ENCODE measurements at places on chromosomes 4 and X.

DNA sequence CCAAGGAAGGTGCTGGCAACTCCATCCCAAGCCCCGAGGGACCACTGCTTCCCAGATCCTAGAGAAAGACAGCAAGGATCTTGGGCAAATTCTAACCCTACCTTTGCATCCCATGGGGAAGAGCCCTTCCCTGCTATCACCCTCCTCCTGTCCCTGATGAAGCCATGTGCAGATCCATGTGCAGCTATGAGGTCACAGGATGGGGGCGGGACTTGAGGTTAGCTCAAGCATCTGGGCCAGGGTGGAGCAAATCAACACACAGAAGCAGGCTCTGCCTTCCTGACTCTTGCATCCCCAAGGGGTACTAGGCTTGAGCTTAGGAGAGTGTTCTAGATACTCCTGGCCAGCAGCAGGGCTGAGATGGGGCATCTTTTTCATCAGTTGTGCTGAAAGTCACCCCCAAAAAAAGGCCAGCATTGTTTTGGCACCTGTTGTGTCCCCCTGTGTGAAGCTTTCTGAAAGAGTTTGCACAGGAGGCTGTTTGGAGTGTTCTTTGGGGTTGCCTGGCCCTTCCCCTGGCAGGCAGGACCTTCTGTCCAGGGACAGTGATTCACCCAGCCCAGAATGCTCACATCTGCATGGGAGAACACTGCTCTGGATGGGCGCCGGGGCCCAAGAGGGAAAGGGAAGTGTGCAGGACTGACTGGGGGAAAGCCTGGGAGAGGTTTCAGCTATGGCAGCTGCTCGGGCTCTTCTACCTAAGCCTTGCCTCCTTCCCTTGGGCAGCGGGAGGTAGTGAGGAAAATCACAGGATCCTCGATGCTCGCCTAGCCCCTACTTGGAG is 50.8 kb downstream of the PRPS1 start:
- DNase-seq = peak; percentile 68

DNA sequence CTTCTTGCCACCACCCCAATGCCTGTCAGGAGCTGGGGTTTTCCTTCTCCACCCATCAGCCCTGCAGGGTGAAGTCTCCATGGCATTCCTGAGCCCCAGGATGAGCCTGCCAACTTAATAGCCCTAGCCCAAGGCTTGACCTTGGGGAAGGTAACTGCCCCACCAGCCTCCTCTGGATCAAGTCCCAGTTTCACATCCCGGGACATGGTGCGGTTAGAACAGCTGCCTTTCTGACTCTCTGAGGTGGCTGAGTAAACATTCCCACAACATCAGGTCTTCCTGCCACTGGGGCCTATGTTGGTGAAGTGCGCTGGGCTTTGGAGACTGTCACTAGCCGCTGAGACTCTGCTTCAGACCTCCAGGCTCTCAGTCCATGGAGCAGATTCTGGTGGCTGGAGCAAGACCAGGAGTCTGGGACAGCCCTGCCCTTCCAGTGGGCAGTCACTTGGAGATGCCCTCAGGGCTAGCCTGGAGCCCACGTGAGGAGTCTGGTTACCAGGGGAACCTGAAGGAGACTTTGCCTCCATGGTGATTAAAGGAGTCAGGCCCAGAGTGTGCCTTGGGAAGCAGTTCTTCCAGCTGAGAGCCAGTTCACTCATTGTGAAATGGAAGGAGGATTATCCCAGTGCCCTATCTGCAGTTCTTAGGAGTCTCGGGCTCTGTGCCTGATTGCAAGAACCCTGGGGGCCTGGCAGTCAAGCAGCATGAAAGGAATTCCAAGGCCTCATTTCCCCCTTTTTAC is 56.8 kb downstream of the SMIM20 start:
- peak; percentile 40 for DNase-seq

- no peak for DNase-seq
These were observed 12.8 kb upstream of the BOD1L1 start for GRCh38 chr4:13640149-13640940.

DNA sequence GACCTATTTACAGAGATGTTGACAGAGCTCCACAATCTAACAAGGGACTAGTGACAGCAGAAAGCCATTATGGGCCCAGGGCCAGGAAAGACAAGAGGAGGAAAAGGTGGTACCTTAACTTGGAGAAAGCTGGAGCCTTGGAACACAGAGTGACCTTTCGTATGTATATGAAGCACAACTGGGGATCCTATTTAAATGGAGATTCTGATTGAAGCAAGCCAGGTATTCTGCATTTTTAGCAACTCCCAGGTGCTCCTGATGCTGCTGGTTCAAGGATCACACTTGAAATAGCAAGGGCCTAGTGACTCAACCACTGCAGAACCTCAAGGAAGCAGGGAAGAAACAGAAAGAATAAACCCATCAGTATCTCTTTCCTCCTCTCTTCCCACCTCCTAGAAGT is 99.4 kb downstream of the TMEM47 start:
- no peak for DNase-seq

GRCh38 chr4:113316879-113317278 is 267.4 kb downstream of the ANK2 start:
- DNase-seq = no peak

GRCh38 chr4:79864500-79865200 is 208.4 kb downstream of the ANTXR2 start:
- DNase-seq = no peak

DNA sequence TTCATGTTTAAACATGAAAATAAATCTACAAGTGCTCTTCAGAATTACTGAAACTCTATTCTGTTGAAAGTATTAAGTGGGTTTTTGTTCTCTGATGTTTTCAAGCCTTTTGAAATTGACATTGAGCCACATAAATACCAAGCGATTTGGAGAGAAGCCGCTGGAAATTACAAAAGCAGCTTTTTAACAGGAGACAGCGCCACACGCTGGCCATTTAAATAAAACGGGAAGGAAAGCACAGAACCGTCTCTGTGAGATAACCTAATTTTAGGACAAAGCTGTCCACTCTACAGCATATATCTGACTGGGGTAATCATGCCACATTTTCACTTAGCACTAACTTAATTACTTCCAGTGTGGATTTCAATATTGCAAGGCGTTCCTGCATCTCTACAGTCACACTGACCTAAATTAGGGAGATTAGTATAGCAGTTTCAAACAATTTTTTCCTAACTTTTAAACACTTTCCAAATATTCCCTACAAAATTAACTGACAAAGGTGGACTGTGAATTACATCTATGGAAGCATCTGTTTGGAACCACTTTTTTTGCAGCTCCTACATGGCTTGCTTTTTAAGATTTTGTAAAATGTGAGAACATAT is 6.8 kb upstream of the ANOS1 start:
- DNase-seq = peak; percentile 33

- DNase-seq = no peak
These were observed 24.1 kb upstream of the SMPX start for GRCh38 chrX:21781976-21782375.

DNA sequence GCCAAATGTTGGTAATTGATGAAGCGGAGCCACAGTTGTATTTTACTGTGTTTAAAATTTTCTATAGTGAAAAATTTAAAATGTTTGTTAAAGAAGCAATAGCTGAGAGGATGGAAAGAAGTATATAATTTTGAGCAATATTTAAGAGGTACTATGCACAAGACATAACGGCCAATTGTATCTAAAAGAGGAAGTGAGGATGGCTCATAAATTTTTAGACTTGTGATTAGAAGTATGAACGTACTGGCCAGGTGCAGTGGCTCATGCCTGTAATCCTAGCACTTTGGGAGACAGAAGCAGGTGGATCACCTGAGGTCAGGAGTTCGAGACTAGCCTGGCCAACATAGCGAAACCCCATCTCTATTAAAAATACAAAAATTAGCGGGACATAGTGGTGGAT is 12.7 kb upstream of the HHIP start:
- DNase-seq = no peak

DNA sequence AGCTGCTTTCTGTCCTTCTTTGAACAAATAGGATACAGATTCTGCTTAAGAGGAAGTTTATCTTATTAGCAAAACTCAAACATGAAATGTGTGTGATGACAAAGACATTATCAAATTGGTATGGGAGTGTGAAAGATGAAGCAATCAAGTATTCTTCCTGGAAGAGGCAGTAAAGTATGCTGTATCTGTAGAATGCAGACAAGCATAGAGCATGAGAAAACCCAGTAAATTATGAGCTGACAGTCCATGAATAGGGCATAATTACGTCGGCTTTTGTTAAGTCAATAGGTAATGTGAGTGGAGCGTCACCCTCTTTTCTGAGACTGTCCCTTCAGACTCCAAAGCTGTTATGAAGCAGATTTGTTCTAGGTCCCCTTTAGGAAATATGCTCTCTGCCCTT is 458.6 kb upstream of the NWD2 start:
- DNase-seq = no peak

GRCh38 chrX:149909324-149910177 is 19.8 kb upstream of the HSFX4 start:
- no peak for DNase-seq

DNA sequence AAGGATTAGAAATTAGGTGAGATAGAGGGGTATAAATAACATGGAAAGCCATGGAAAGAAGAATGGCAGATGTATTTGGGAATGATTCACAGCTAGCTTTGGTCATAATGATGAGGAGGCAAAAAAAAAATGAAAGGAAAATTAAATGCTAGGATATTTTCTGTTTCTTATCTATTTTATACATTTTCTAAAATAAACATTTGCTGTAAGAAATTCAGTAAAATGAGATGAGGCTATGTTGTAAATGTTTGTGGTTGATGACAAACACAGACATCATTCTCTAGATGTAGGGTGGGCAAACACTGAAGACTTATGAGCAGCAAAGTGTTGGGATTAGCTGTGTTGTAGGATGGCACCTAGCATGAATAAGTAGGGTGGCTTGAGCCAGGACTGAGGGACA is 407.1 kb downstream of the IL15 start:
- no peak for DNase-seq
